CD14-positive monocyte (primary cell): ENCODE measurements at places on chromosomes 12 and 14.

DNA sequence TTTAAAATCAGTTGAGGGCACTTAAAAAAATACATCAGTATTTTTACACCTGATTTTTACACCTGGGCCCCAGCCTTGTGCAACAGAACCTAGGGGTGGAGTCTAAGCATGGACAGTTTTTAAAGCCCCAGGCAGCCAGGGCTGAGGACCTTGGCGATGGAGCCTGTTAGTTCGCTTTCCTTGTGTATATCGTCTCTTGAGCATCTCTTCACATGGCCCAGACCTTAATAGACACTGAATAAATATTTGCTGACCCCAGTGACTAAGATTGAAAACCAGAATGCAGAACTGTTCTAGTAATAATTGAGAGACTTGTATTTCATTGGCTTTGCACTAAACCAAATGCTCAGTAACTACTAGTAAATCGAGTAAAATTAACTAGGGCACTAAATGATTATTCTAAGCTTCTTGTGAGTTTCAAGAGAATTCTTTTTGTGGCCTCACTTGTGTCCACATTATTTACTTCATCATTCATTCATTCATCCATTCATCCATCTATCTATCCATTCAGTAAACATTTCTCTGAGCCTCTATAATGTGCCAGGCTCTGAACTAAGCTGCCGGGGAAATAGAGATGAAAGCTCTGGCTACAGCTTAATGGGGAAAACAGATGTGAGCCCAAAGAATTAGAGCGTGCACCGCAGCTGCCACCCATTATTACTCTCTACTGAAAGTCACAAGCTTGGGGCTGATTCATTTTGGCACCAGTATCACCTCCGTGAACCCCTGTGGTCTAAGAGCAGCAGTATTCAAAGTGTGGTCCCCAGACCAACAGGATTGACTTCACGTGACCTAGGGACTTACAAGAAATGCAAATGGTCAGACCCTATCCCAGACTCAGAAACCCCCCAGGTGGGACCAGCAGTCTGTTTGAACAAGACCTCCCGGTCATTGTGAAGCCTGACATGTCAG lies 30.7 kb upstream of the BCL7A start:
- no peak for DNase-seq

DNA sequence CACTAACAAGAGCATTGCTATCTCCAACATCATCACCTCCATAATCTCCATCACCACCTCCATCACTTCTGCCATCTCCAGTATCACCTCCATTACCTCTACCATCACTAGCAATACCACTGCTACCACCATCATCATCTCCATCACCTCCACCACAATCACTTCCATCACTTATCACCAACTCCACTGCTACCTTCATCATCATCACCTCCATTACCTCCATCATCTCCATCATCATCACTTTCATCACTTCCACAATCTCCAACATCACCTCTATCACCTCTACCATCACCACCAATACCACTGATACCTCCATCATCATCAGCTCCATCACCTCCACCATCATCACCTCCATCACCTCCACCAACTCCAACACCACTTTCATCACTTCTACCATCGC lies 102.4 kb upstream of the TMEM132C start:
- no peak for DNase-seq

GRCh38 chr12:51917041-51917590 lies 9.8 kb downstream of the ACVRL1 start:
- no peak for DNase-seq

GRCh38 chr12:111991946-111992345 lies 21.0 kb downstream of the TMEM116 start:
- no peak for DNase-seq

DNA sequence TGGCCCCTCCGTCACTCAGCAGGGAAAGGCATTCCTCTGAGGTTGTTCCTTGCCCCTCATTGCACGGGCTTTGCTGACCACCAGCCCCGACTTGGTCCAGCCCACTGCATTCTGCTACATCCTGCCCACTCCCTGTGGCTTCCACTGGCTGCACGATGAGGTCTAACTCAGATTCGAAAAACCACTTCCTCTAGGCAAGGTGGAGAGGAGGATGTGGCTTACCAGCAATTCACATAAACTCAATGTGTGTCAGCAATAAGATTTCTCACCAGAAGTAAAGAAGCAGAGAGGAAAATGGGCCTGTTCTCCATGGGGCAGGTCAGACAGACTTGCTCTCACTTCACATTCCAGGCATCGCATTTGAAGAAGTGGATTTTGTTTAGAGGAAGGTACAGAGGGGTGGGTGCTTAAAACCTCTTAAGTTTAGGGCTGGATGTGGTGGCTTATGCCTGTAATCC lies 14.7 kb downstream of the GPR68 start:
- DNase-seq: peak; percentile 58

DNA sequence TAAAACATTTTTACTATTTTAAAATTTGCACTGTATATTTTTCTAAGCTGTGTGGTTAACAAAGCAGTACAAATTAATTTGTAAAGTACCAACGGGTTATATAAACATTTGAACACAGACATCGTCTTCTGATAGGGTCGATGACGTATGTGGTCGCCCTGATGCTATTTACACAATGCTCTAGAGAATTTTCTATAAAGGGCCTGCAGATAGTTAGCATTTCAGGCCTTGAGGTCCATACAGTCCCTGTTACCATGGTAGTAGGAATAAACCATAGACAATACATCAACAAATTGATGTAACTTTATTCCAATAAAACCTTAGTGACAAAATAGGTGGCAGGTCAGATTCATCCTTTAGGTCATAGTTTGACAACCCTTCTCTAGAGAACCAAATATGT lies 25.7 kb upstream of the PDZRN4 start:
- no peak for DNase-seq
